ENCODE measurements at places on chromosomes 2 and 18.
A peak's percentile ranks its signal among the peaks of the same experiment; 100 is the strongest.

GRCh38 chr2:213229814-213230213 lies 54.5 kb upstream of the SPAG16 start:
- DNase-seq, result no peak

- DNase-seq, result no peak
Measured at GRCh38 chr2:215711471-215712034, 275.7 kb upstream of the FN1 start.

GRCh38 chr2:54624591-54625071 lies 98.8 kb upstream of the EML6 start:
- DNase-seq, result no peak

DNA sequence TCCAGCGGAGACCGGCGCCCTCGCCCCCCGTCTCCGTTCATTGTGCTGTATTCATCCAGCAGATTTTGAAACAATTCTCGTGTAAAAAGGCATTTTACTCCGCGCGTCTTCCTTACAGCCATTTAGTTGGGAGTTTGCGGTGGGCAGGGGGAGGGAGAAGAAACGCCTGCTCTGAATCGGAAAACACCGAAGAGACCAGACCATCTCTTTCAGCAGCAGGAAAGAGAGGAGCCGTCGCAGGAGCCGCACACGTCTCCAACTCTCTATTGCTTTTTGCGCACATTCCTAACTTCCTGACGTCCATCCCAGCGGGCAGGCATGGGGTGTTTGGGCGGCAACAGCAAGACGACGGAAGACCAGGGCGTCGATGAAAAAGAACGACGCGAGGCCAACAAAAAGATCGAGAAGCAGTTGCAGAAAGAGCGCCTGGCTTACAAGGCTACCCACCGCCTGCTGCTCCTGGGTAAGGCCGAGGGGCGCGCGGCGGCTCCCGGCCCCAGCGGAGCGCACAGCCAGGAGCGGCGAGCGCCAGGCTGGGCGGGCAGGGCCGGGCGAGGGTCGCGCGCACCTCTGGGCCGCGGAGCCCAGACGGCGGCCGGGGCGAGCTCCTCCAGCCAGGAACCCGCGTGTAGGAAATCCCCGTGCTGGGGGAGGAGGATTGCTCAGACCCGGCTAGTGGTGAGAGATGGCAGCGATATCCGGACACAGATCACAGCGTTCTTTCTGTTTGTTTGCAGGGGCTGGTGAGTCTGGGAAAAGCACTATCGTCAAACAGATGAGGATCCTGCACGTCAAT lies 63.2 kb downstream of the GNAL start:
- no peak for DNase-seq

DNA sequence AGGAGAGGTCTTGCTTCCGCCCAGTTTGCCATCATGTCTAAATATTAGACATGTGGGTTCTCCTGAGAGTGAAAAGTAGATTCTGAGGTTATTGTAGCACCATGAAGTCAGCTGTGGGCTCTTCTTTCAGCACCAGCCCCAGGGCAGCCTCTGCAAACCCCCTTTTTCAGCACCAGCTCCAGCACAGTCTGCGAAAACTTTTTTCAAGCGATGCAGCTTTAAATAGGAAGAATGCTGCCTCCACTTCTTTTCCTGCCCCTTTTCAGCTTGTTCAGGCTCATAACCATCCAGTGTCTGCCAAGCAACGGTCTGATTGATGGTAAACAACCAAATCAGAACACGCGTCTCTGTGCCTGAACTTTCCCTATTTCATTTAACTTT lies at the start of gene COL5A2:
TSS of gene COL5A2 (minus strand) at position 192 of the 381 bp plus-strand sequence. CDS start at position 35, 157 bp downstream.
- peak; percentile 6 for DNase-seq

GRCh38 chr2:168200930-168201583 lies 46.3 kb downstream of the STK39 start:
- no peak for DNase-seq
